ENCODE measurements at places on chromosomes 6 and 20. TPM values are rescaled to one million over a fixed set of nuclear protein-coding genes. Genes with fewer than 3 reads are reported as not detected.
A peak's percentile ranks its signal among the peaks of the same experiment; 100 is the strongest.

DNA sequence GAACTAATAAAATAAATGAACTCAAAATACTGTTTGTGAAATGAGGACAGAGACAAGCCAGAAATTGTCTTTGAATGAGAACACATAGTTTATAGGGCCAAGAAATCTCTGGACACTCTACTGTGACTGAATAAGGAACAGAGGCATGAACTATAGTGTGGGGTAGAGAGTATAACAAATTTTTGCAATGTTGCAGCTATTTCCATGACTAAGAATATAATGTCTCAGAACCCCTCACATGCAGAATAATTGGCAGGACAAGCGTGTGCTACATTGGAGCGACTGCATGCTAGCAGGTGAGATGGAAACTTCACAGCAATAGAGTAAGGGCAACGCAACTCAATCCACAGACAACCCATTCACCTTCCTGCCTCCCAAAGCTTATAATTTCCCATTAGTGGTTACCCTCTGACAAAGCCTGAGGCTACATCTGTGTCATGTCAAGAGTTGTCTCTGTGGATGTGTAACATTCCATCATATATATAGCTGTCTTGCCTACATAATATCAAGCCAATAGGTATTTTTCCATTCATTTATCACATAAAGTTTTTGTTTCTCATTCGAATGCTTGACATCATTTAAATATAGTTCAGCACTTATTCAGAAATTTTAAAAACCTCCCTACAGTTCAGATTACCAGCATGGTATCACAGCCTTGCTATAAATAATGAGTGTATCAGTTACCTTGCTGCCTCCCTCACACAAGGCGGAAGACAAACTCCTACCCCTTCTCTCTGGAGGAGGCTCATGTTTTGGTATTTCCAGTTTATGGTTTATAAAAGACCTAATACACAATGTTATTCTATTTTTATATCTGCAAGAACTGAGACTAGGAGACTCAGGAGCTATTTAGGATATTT, 47.9 kb upstream of the ECHDC1 start:
- DNase-seq, result no peak

DNA sequence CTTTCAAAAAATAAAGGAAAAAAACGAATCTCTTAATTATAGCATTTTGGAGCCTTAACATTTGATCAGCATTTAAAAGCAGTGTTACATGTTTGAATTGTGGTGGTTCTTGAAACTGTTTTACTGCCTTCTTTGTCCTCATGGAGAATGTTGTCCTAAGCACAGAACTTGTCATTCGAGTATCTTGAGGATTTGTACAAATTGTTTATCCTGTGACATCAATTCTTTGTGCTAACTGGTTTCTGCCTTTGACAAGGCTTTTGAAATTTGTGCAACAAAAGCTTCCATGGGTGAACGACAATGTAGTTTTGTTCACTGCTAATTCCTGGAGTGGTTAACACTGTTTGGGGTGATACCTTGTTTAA, 130.8 kb downstream of the SCAF8 start:
- DNase-seq, result no peak

GRCh38 chr20:36654506-36654905, 8.5 kb upstream of the SLA2 start:
- peak; percentile 37 for DNase-seq

GRCh38 chr20:50982363-50982762, 23.7 kb downstream of the MOCS3 start:
- DNase-seq, result peak; percentile 86

- DNase-seq, result no peak
Observed at GRCh38 chr20:19601126-19601810, 156.8 kb upstream of the RIN2 start.

DNA sequence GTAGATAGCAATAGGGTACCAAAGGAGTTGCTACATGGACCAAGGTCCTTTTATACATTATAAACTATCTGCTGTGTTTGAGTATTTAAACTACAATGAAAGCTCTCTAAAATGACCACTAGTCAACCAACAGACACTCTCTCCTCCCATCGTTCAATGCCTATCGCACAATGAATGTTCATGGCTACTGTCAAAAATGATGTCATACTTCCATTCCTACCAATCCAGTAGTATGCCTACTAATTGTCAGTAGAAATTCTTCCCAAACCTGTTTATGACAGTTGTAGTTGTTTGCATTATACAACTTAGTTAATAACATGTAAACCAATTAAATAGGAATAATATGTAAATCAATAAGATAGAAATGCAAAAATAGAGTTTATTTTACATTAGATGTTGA, 39.0 kb upstream of the VSX1 start:
- no peak for DNase-seq

Gene MATN4
- 0.56 TPM for total RNA-seq
